ENCODE measurements at places on chromosomes 4 and X.

DNA sequence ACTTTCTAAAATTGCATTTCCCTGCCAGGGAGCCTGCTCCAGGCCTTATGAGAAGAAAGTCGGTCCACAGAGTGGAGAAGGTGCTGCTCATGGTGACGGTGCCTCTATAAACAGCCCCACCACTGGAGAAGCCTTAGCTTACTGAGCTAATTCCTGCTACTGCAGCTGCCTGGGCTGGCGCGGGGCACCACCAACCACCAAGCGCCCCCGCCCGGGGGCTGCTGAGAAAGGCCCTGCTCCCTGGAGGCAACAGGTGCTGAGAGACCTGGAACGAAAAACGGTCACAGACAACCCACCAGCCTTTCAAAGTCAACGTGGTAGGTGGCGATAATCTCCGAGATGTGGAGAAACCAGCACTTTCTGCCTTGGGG is 2.9 kb downstream of the HCFC1 start:
- peak; percentile 36 for DNase-seq

DNA sequence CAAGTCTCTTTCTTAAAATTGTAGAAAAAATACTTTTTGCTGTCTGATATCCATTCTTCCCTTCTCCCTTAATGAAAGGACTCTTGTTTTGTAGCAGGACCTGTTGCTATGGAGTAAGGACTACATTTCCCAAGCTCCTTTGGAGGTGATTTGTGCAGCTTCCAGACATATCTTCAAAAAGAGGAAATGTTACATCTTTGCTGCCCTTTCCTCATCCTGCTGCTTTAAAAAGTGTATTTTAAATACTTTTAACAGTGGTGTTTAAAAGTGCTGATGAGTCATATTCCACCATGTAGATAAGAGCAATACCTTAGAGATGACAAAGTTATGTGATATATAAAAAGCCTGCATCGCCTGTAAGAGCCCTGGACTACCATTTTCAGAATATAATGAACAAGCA is 98.7 kb downstream of the CFAP299 start:
- no peak for DNase-seq

DNA sequence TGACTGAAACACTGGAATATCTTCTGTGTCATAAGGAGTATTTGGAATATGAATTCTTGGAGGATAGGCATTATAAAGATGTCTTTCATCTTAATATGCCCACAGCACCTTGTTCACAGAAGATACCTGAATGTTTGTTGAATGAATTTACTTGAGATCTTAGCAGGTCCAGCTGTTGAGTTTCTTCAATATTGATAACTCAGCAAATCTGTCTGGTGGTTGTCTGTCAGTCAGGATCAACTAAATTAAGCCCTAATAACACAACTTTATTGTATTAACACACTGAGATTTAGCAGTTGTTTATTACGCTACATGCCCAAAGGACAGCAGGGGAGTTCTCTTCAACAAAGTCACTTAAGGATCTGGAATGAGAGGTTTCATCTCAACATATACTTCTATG is 106.5 kb downstream of the CNOT6L start:
- no peak for DNase-seq

DNA sequence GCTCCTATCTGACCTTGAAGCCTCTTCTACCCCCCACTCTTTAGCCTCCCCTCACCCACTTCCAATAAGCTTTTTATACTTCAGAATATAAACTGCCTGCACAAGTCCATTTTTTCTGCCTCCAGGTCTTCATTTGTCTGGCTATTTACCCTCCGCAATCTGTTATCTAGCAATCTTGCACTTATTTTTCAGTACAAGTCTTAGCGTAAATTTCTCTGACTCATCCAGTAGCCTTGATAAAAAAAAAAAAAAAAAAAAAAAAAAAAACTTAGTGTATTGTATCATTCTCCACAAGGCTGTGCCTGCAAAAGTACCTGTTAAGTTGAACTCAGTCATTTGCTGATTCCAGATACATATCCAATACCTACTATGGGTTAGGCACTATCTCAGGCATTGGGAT is 219.5 kb upstream of the DKK2 start:
- DNase-seq = no peak

- DNase-seq = no peak
Observed at GRCh38 chr4:1666391-1666790, 17.7 kb downstream of the FAM53A start.

DNA sequence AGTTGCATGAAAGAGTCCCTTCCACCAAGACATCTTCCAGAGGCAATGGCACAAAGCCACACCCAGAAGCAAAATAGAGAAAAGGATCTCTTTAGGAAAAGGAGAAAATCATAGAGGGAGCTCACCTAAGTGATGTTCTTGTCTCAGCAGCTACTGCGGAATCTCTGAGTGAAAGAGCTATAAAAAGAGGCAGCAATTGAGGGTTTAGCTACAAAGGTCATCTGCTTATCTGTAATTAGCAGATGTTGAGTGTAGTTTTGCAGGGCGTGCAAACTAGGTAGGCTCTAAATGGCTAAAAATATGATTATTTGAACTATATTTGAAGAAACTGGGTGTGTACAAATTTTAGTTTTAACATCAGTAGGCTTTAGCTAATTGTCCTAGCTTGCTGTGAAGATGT is 276.0 kb downstream of the HS3ST1 start:
- no peak for DNase-seq

GRCh38 chr4:75848891-75849290 is 53.4 kb downstream of the PPEF2 start:
- DNase-seq = no peak

DNA sequence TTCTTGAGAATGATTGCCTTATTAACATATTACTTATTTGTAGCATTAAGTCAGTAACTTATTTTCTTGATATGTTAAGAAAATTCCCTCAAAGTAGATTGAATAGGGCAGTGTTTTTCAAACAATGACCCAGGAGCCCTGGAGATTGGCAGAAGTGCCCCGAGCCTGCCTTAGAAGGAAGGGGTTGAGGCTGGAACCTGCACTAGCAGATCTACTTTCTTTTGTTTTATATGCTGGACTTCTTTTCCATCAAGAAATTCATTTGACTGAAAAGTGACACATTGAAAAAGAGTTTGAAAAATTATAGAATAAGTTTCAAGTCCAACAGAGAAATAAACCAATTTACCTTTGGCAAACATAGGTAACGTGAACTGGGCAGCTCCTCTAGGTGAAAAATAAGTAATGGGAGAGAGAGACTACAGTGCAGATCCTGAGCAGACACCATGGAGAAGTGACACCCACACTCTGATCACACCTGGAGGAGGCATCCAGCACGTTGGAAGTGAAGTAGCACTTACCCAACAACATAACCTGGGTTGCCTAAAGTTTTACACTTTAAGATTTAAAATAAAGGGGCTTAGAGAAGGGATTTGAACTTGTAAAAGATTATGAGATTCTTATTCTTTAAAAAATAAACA is 18.6 kb downstream of the ARSJ start:
- DNase-seq = no peak

DNA sequence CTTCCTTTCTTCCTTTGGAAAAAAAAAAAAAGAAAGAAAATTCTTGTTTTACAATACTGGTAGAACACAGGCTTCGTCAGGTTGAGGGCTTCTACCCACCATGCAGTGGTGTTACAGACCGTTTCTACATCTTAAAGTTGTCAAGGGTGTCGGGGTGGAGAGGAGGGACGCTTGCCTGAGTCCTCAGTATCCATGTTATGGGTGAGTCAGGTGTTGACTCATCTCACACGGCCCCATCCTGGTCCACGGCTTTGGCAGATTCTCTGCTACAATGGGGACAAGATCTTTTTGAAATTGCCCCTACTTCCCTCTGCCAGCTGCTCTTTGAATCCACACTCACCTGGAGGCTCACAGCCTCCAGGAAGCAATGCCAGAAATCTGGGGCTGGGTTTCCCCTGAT is 310.3 kb upstream of the ZFP42 start:
- no peak for DNase-seq

DNA sequence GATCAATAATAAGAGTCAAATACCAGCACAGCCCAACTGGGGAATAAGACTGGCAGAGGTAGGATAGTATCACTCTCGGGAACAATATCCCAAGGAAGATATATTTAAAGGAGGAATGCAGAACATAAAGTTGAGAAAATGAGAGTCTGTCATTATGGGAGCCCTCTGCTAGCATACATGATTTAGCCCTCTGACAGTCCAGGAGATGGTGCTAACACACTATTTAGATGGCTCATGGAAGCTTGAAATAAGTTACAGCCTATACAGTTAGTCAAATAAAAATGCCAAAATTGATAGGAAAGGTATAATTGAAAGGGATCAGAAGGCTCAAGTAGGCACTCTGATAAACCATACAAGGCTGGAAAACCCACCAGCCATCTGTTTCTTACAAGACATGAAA is 201.0 kb upstream of the NEIL3 start:
- DNase-seq = no peak
